ENCODE measurements at places on chromosomes 2 and 18.

GRCh38 chr2:215010390-215010789 is 128.0 kb downstream of the ABCA12 start:
- no peak for DNase-seq

GRCh38 chr2:217827430-217828201 is 175.2 kb downstream of the TNS1 start:
- no peak for DNase-seq

DNA sequence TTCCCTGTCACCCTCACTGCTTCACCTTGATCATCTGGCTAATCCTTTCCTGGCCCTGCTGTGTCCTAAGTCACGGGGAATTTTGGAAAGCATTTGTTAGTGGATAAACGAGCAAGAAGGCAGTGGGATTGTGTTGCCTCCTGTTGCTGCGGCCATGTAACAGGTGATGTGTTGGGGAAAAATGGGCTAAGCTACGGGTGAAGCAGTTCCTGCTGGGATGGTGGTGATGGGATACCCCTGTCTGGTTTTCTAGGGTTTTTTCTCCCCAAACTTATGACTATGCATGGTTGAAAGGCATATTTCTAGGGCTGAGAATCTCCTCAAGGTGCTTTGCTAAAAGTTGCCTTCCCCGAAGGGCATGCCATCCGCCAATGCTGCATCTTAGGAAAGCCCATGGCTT is 68.1 kb downstream of the WDSUB1 start:
- DNase-seq: no peak

DNA sequence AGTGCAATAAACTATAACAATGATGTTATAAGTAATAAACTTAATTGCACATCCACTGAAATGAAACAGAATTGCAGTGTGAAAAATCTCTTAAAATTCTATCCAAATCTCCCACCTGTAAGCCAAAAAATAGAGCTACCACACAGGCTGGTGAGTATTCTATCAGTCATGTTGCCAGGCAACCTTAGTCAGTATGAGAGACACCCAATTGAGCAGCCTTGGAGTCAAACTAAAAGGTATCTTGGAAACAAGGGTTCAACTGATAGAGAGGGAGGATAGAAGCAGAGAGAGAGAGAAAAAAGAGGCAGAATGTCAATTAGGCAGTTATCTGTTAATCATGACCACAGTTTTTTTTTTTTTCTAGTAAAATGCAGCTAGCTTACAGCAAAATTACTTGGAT is 45.8 kb downstream of the GALNT13 start:
- no peak for DNase-seq

- DNase-seq: no peak
Measured at GRCh38 chr2:47528874-47529273, 125.9 kb downstream of the MSH2 start.

- no peak for DNase-seq
Measured at GRCh38 chr2:64617631-64618151, 36.0 kb downstream of the SERTAD2 start.

- DNase-seq: no peak
Measured at GRCh38 chr2:233133239-233133638, 73.1 kb downstream of the INPP5D start.

- DNase-seq: no peak
Measured at GRCh38 chr2:209940936-209941335, 61.5 kb upstream of the RPE start.

DNA sequence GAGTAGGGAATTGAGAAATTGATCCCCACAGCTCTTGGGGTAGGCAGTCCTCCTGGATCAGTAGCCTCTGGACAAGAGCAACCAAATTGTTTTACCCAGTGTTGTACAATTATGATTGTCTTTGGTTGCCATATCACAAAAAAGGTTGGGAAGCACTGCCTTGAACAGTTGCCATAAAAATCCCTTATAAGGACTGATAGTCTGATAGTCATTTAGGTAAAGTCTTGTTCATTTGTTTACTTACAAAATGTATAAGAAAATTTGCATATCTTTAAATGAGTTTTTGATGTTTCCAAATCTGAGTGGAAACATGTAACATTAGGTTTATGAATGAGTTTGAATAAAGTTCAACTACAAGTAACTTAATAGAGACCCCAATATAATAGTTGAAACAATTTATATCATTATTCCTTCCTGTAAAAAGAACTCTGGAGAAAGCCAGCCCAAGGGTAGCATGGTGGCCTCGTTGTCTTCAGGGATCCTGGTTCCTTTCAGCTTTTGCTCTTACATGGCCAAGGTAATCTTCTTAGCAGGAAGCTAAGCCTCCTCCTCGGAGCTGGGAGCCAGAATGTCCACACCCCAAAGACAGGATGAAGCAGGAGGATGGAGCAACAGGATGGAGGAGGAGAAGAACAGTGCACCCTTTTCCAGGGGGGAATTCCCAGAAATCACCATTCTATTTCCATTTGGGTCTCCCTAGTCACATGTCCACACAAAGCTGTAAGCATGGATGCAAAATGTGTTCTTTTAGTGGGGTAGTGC is 35.7 kb upstream of the NEMP2 start:
- DNase-seq: no peak

- no peak for DNase-seq
Measured at GRCh38 chr18:79208906-79209305, 139.7 kb downstream of the ATP9B start.

DNA sequence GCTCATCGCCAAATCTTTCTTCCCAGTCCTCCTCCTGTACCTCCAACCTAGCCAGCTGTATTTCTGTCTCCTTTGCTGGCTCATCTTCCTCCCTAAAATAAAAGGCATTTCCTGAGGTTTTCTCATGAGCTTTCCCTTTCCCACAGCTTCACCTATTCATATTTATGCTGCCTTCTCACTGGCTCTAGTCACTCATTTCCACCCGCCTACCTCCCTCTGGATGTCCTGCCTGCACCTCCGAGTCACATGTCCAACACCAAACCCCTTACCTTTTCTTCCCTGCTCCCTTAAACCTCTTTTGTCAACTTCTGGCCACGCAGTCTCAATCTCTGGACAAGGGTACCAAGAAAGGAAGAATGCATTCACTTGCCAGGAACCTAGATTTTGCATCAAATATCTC is 2.8 kb downstream of the EIF2AK3 start:
- no peak for DNase-seq

- DNase-seq: no peak
Measured at GRCh38 chr2:79114797-79115494, 5.3 kb upstream of the REG1A start.

- DNase-seq: no peak
Measured at GRCh38 chr18:22168360-22168921, 948 bp upstream of the GATA6 start.

GRCh38 chr2:121102941-121103340 is 182.1 kb downstream of the TFCP2L1 start:
- DNase-seq: no peak

DNA sequence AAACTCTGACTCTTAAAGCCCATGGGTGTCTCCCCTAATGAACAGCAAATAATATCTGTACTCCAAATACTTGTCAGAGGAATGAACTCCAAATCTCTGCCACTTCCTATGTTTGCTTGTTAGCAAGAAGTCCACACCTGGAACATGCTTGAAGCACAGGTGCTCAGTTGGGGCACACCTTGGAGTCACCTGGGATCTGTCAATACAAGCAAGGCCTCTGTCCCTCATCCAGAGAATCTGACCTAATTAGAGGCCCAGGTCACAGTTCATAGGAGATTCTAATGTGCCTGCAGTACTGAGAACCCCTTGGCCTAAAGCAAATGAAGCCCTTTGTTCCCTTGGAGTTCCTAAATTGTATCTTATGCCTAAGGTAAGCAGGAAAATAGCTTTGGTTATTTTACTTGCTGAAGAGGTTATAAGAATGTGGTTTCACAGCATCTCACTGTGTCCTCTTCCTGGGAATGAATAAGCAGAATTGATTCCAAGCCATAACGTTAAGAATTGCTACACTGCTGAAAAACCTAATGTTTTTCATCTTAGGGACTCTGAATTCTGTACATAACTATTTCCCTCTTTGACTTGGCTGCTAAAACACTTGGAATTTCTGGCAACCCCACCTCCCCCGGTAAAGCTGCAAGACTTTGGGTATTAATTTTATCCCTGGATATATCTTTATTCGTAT is 113.4 kb downstream of the PIEZO2 start:
- DNase-seq: no peak

- DNase-seq: no peak
Measured at GRCh38 chr2:223055140-223055539, 3.1 kb downstream of the KCNE4 start.

DNA sequence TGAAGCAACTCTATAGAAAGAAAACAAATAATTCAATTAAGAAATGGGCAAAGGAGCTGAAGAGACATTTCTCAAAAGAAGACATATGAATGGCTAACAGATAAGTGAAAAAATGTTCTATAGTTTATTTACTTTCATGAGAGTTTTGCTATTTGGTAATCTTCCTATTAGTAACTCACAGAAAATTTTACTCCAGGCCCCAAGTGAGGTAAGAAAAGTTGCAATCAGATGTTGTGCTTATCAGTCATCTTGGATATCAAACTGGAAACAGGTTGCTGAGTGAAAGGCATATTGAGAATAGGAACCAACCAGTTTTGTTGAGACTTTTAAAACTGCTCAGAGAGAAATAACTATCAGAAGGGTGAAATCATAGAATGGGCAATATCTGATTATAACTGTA is 1179.0 kb upstream of the ACVR2A start:
- no peak for DNase-seq

DNA sequence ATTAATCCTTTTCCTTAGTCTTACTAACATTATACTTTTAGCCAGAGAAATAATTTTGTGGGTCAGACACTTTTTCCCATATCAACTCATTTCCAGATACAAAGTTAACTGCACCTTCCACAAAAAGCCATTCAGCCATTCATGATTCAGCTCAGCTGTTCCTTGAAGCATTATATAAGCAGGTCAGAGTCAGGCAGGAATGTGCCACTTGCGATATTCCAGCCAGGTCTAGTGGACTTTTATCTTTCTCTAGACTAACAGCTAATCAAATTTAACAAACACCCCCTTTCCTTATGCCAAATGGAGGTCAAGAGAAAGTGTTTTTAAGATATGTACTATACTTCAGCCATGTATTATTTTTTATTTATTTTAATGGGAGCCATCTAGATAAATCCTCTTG is 75.6 kb upstream of the EPB41L3 start:
- DNase-seq: no peak

DNA sequence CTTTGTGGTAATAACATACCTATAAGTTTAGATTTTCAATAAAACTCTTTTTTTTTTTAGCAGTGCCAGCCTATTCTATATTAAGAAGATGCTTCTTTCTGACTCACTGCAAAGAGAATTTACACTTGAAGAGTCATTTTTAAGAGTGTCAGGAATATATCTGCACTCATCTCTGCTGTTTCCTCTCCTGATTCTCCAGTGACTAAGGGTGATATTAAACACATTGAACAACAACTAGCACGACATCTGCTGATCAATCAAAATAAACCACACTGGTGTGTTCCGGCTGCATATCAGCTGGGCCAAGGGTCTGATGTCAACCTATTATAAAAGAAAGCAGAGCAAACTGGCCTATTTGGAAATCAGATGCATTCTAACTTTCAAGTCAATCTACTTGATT is 15.0 kb downstream of the RAB27B start:
- no peak for DNase-seq

DNA sequence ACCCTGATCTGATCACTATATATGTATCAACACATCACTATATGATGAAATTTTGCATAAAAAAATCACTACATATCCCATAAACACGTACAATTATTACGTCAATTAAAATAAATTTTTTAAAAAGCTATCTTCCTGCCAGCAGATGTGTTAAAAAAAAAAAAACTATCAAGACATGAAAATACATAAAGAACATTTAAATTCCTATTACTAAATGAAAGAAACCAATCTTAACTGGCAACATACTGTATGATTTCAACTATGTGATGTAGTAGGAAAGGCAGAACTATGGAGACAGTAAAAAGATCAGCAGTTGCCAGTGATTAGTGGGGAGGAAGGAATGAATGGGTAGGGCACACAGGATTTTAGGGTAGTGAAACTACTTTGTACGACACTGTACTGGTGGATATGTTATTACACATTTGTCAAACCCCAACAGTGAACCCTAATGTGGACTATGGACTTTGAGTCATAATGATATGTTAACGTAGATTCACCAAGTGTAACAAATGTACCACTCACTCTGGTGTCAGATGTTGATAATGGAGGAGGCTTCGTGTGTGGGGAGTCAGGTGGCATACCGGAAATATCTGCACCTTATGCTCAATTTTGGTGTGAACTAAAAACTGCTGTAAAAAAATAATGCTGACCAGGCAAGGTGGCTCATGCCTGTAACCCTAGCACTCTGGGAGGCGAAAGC is 27.4 kb downstream of the USP34 start:
- no peak for DNase-seq

GRCh38 chr2:3107567-3107966 is 270.1 kb downstream of the EIPR1 start:
- DNase-seq: no peak

- DNase-seq: no peak
Measured at GRCh38 chr2:201536754-201537153, 85.2 kb downstream of the STRADB start.

DNA sequence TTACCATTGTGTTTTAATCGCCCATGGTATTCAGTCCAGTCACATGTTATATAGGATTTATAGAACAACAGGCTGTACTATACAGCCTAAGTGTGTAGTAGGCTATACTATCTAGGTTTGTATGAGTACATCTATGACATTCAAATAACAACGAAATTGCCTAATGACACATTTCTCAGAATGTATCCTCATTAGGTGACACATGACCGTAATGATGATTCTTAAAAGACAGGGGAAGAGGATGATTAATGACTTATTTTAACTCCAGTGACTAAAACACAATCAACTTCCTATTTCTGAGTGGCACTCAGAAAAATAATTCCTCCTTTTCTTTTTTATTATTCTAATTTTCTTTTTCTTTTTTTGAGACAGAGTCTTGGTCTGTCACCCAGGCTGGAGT is 63.0 kb upstream of the ACSL3 start:
- DNase-seq: no peak

DNA sequence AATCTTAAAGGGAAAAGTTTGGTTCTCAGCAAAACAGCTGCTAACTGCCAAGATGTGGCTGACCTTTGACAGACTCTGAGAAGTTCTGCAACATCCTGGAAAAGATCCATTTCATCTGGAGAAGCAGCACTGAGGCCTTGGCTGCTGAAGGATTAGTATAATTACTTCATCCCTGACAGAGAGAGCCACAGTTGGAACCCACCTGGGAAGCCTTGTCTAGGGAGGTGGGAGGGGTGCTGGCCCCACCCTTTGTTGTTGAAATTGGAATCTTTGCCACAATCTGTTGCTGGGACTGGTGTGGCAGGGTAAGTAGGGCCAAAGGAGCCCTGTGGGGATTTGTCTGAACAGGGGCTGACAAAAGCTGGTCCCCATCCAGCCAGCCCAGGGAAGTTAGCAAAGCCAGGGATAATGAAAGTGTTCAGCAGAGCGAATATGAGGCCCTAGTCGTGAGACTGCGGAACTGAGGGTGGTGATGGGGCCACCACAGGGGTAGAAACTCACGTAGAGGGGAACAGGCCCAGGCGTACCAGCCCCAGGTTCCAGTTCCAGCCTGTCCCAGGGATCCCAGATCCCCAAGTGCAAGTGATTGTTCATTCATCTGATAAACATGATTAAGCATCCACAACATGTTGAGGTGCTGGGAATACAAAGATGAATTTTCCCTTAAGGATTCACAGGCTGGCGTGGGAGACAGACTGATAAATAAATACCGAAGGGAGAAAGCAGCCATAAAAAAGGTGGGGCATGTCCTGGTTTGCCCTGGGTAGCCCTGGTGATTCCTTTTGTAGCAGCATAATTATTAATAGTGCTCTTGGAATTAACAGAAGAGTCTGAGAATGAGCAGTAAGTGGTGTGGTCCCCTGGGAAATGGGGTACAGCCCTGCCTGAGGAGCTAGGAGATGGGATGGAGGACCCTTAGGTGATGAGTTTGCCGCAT is 60.0 kb downstream of the MYO1B start:
- no peak for DNase-seq
